AG08395 (cell line): ENCODE measurements at places on chromosomes 11 and 22.

- DNase-seq: no peak
Measured at GRCh38 chr11:83318931-83319330, 32.8 kb upstream of the CCDC90B start.

DNA sequence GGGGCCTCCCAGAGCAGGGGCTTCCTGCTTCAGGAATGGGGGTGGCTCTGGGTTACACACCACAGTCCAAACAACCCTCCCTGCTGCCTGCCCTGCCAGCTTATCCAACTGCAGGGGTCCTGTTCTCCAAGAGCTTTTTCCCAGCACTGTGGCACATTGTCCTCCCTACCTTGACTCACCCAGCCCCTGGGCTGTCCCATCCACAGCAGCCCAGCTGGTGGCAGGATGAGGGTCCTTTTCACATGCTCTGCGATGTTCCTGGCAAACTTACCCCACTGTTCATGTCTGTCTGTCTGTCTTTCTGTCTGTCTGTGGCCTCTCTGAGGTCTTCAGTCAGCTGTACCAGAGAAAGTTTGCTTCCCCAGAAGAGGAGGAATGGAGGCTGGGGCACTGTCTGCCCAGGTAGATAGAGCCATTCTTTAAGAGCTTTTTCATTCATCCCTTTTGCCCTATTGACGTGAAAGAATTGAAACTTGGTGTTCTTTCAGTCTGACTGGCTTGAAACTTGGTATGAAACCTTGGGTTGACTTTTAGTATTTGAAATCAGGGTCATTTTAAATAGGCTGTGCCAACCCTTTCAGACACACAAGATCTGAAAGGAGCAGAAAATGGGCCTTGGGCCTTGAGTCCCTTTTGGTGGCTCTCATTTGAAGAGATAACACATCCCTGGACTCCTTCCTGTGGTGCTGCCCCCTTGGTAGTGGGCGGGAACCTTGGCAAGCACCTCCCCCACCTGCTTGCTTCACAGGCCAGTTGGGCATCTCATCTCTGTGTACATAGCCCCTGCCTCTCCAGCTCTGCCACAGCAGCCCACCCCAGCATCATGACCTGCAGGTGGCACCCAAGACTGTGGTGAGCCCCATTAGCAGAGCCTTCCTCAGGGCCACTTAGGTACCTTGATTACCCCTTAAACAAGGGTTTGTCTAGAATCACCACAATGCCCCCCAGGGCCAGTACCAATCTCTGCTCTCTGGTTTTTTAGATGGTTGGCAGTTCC, 74.6 kb upstream of the SUSD2 start:
- no peak for DNase-seq

- DNase-seq: peak; percentile 69
Measured at GRCh38 chr11:17991783-17992433, 20.9 kb downstream of the SERGEF start.

GRCh38 chr11:36600180-36600579, 2.1 kb upstream of the RAG2 start:
- DNase-seq: no peak

- DNase-seq: no peak
Measured at GRCh38 chr22:22968366-22968765, 80.8 kb downstream of the IGLL5 start.

- no peak for DNase-seq
Measured at GRCh38 chr11:7546324-7546791, 32.6 kb downstream of the PPFIBP2 start.

- DNase-seq: peak; percentile 92
Measured at GRCh38 chr22:20550851-20551744, 43.7 kb downstream of the MED15 start.

DNA sequence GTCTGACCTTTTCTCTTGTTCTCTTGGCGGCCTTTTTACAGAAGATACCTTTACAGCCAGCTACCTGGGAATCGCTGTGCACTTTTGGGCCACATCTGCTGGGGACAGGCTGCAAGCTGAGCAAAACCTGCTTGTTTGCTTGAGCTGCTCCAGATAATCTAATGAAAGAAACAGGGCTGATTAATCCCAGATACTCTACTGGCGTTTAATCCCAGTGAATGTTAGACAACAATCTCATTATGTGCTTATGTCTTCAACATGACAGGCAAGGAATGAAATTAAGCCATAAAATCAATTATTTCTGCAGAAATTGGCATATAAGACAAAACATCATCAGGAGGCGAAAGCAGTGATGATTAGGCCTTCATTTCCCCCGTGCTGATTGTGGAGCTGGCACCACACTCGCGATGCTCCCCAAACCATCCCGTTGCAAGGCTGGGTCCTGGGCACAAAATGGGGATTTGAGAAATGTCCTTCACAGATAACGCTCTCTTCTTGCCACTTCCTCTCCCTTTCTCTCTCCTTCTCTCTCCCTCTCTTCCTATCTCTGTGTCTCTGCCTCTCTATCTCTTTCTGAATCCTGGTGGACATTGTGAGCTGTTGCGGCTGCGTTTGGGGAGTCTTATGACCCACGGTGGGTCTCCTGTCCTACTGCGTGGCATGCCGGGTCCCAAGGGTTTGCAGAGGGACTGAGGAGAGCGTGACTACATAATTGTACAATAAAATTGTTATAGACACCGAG, 1053.8 kb downstream of the TBC1D22A start:
- DNase-seq: no peak

DNA sequence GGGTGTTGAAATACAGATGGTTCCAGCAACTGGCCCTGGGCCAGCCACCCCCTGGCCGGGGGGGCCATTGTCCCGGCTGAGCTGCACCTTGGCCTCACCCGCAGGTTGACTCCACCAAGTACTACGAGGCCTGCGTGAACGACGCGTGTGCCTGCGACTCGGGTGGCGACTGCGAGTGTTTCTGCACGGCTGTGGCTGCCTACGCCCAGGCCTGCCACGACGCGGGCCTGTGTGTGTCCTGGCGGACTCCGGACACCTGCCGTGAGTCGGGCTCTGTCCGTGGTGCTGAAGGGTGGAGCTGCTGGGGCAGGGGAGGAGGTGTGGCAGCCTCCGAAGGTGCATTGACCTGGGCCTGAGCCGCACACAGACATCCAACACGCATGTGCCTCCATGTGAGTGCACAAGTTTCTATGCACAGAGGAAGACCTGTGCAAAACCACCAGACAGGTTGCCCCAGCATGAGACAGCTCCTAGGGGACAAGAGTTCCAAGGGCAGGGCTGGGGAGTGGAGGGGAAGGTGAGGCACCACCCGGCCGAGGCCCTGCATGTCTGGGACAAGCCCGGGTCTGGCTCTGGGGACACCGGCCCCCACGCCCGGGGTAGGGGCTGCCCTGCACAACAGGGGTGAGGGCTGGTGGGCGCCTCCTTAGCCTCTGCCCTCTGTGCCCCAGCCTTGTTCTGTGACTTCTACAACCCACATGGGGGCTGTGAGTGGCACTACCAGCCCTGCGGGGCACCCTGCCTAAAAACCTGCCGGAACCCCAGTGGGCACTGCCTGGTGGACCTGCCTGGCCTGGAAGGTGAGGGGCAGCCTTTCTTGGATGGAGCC, 16.1 kb downstream of the MUC5B start:
- DNase-seq: no peak

- peak; percentile 88 for DNase-seq
Measured at GRCh38 chr11:33257160-33257896, at the start of gene HIPK3. HIPK3 (plus strand) TSS chr11:33257381.

- no peak for DNase-seq
Measured at GRCh38 chr11:134661660-134662059, 249.6 kb upstream of the B3GAT1 start.

- no peak for DNase-seq
Measured at GRCh38 chr11:63240791-63241379, 2.5 kb downstream of the SLC22A25 start.

DNA sequence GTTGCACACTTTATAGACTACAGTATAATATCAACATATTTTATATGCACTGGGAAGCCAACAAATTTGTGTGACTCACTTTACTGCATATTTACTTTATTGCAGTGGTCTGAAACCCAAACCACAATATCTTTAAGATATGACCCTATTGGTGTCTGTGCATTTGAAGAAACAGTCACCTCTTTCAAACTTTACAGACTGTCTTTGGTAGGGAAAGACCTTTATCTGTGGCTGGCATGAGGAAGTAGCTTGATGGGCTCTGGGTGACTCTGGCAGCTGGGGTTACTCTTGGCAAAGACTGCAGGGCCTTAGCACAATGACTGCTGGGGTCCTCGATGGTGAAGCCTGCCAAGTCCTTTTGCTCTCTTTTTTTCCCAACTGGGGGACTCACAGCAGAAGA, 21.3 kb upstream of the ABTB2 start:
- DNase-seq: no peak
